ENCODE measurements at places on chromosomes 16 and 17.

DNA sequence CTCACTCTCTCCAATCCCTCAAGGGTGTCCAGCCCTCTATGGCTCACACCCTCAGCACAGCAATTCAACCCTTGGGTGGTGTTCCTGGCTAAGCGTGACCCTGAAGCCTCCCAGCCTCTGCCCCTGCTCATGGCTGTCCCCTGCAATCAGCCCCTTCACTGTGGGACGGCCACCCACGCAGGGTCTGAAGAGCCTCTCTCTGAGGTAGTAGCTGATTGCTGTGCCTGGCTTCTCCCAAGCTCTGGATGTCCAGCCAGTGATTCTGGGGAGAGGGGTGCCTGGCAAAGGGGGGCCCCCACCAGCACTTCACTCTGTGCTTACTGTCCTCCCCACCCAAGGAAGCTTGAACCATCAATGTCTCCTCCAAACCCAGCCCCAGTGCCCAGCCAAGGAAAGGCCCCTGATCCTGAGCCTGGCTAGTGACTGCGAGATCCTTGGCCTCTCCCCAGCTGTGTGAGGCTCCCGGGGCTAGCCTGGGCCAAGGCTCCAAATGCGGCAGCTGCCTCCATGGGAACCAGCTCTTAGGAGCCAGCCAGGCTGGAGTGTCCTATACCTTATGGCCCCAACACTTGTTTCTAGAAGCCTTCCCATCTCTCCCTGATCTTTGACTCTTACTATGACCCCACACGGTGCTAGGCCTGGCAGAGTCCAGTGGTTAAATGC lies 9.9 kb downstream of the MTSS2 start:
- no peak for DNase-seq

DNA sequence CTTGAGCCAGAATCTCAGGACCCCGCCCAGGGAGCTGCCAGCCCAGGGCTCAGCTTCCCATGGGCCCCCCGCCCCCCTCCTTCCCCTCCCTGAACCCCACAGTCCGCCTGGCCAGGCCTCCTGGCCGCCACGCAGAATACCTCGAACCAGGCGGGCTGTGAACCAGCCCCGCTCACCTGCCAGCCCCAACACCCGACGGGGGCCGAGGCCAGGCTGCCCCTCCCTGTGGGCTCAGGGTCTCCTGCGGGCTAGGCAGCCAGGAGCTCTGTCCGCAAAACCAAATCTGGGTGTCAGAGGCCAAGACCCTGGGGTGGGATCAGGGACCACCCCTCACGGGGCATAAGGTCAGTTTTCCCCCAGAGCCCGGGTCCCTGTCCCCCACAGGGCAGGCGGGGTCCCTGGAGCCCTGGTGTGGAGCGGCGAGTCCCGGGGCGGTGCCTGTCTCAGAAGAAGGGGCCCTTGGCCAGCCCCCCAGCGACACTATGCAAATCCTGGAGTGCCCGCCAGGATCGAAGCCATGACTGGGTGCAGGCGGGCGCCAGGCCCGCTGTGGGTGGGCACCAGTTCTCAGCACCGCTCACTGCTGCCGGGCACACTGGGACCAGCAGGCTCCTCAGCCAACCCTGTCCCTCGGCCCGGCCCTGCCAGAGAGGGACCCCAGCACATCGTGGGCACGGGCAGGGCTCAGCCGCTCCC lies 6.4 kb upstream of the PRR35 start:
- no peak for DNase-seq

DNA sequence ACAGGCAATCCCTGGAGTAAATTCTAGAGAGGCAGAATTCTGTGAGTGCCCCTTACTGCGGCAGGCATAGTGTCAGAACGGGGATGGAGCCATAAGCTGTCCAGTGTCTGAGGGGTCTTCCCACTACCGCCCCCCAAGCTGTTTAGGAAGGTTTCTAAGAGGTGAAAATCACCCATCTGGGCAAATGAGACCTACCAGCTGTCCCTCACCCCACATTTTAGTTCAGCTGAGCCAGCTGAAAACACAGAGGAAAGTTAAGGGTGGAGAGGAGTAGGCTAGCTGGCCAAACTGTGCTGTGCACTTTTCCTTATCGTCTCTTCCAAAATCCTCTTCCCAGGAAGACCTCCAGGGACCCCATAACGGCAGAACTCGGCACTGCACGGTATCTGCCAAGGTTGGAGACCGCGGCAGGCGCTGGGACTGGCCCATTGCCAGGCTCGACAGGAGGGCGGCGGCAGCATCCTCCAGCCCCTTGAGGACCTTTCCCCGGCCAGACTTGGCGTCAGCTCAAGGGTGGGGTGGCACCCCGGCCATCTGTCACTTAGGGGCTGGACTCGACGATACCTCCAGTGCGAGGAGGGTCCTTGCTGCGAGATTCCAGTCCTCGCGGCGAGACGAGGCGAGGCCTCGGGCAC lies 955 bp downstream of the ACLY start:
- DNase-seq, result no peak

DNA sequence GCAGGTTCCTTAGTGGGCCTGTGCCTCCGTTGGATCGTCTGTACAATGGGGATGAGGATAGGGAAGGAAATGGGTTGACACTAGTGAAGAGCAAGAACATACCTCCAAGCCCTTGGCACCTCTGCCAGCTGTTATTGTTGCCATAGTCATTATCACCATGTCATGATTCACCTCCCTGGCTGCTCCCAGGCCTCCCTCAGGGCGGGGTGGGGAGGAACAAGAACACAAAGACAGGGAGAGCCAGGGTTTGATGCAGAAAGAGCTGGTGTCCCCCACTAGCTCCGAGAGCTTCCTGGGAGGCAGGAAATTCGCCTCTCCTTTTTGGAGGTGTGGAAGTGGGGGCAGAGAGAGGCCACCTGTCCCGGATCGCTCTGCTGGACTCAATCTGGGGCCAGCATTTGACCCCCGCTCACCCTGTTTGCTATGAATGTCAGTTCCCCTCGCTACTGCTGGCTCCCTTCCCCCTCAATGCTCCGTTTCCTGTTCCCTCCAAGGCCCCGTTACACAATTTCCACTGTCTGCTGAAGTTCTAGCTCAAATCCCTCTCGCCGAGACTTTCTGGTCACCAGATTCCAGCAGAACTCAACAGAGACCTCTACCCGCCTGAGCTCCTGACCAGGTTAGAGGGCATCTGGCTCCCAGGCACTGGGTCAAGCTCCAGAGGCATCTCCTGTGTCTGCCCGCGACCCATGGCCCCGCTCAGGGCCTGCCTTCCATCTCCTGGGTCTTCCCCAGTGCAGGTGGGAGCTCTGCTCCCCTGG lies 9.1 kb downstream of the TIMP2 start:
- no peak for DNase-seq

- DNase-seq, result no peak
Measured at GRCh38 chr17:42337442-42337841, 49.1 kb downstream of the STAT5A start.

GRCh38 chr17:17780922-17781590 lies 55.7 kb downstream of the SREBF1 start:
- DNase-seq, result peak; percentile 39

DNA sequence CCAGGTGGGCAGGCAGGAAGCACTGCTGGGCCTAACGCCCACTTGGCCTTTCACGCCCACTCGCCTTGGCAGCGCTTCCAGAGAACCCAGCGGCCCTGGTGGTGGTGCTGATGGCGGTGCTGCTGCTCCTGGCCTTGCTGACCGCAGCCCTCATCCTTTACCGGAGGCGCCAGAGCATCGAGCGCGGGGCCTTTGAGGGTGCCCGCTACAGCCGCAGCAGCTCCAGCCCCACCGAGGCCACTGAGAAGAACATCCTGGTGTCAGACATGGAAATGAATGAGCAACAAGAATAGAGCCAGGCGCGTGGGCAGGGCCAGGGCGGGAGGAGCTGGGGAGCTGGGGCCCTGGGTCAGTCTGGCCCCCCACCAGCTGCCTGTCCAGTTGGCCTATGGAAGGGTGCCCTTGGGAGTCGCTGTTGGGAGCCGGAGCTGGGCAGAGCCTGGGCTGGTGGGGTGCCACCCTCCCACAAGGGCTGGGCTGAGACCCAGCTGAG lies 64.7 kb downstream of the MRC2 start:
- DNase-seq, result no peak

GRCh38 chr17:76727745-76728456 lies 1.3 kb downstream of the METTL23 start:
- DNase-seq, result no peak
